ENCODE measurements at places on chromosomes 13 and 19.

DNA sequence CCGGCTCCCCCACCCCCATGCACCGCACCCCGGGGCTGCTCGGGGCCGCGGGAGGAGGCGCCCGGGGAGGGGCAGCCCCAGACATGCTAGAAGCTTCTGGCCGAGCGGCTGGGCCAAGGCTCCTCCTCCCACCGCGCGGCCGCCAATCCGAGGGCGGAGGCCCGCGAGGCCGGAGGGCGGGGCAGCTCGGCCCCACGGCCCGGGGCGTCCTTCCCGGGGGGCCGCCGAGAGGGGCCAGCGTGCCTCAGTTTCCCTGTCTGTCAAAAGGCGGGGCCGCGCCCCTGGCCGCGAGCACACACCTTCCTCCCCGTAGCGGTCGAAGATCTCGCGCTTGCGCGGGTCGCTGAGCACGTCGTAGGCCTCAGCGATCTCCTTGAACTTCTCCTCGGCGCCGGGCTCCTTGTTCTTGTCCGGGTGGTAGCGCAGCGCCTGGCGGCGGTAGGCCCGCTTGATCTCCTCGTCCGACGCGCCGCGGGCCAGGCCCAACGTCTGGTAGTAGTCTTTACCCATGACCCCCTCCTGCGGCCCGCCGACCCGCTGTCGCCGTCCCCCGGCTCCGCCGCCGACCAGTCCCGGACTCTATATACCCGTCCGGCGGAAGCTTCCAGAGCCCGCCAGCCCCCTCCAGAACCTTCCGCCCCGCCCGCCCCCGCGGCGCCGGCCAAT, at the start of gene DNAJB1:
Gene DNAJB1, minus strand, starts transcription at position 558 of the 666 bp plus-strand sequence. Its CDS starts 48 bp downstream, at position 510.
- DNase-seq: peak; percentile 93

DNA sequence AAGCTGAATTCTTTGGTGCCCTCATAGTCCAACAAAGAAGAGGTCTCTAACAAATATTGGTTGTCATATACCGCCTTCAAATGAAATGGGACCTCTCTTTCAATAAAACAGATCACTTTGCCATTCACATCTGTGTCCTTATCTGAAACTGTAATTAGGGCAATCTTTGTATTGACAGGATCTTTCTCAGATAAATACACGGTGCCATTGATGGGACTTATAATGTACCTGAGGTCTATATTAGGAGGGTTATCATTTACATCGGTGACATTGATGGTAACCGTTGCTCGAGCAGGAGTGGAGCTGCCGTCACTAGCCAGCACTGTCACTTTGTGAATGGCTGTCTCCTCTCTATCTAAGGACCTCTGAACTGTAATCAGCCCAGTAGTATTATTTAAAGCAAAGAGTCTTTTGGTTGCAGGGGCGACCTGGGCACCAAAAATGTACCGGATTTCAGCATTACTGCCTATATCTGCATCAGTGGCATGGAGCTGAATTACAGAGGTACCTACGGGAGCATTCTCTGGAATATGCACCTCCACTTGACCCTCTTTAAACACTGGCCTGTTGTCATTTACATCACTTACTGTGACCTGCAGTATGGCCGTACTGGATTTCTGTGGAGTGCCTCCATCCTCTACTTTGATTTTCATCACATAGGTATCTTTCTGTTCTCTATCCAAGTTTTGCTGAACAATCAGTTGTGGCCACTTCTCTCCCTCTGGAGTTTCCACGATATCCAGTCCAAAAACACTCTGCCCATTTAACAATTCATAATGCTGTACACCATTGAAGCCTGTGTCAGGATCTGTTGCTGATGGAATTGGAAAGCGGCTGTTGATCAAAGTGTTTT, 2.8 kb downstream of the PCDH9 start:
- DNase-seq: no peak

- peak; percentile 73 for DNase-seq
Measured at GRCh38 chr13:48749699-48750473, 96.2 kb downstream of the CYSLTR2 start.

DNA sequence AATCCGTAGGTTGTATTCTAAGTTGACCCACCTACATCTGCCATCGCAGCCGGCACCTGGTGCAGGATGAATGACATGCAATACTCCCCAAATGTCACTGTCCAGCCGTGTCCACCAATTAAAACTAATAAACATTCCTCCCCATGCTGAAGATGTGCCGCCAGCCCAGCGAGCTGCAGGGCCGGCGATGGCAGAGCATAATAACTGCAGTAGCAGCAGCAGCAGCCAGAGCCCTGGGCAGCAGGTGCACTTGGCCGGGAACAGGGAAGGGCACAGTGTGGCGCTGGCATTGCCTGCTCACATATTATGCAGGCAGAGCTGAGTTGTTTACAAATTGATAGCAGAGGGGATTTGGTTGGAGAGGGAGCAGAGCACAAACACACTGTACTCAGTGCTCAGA, 754.9 kb downstream of the OLFM4 start:
- no peak for DNase-seq

GRCh38 chr13:34941436-34941834, 635 bp upstream of the NBEA start:
- peak; percentile 5 for DNase-seq

DNA sequence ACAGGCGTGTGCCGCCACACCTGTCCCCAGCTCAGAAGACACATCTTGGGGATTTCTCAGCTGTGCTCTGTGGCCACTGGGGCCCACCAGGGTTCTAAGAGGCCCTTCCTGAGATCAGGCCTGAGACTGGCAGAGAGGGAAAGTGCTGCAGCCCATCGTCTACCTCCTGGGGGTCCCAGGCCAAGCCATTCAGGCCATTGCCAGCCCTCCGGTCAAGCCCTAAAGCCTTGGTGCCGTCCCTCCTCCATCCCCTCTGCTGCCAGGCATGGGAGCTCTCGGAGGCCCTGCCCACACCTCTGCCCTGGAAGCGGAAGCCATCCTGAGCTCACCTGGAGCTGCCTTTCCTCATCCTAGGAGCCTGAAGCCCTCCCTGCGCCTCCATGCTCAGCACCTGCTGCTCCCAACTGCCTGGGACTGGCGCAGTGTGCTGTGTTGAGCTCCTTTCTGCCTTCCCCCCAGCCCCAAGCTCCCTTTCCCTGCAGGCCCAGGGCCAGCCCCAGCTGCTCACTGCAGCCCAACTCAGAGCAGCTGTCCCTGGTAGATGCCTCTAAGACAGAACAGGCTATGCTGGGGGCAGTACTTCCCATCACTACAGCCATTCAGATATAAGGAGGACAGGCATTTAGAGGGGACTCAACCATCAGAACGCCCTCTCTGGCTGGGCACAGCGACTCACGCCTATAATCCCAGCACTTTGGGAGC, 2.9 kb downstream of the SLC7A9 start:
- no peak for DNase-seq

GRCh38 chr13:111953546-111954178, 113.3 kb upstream of the SOX1 start:
- DNase-seq: no peak
